RWPE2 (cell line): ENCODE measurements at places on chromosomes 5 and 9.

- no peaks in the 10 kb centered on the region for H3K4me1 ChIP-seq
- H3K27me3 ChIP-seq, result no peaks in the 10 kb centered on the region
- no peaks in the 10 kb centered on the region for H3K36me3 ChIP-seq
- H3K4me3 ChIP-seq, result no peak overlapping the region
Measured at GRCh38 chr9:2602704-2603116, 18.9 kb upstream of the VLDLR start.

- H3K27ac ChIP-seq, result no peak overlapping the region
- H3K4me1 ChIP-seq, result peaks cover 8% of the 10 kb centered on the region
- no peaks in the 10 kb centered on the region for H3K27me3 ChIP-seq
- DNase-seq, result no peak
- H3K36me3 ChIP-seq, result no peaks in the 10 kb centered on the region
Measured at GRCh38 chr5:107893642-107894041, 222.9 kb upstream of the EFNA5 start.

GRCh38 chr5:43376496-43377140 lies 35.6 kb downstream of the CCL28 start:
- peaks cover 7% of the 10 kb centered on the region; the same call in 1 of the 2 replicates for H3K36me3 ChIP-seq
- H3K27me3 ChIP-seq, result no peaks in the 10 kb centered on the region
- no peak overlapping the region for H3K4me3 ChIP-seq
- no peak for DNase-seq
- no peaks in the 10 kb centered on the region for H3K4me1 ChIP-seq
- H3K27ac ChIP-seq, result no peak overlapping the region

GRCh38 chr5:171207256-171207847 lies 101.7 kb upstream of the TLX3 start:
- no peaks in the 10 kb centered on the region for H3K27me3 ChIP-seq
- no peaks in the 10 kb centered on the region for H3K36me3 ChIP-seq
- H3K4me3 ChIP-seq, result no peak overlapping the region
- no peak for DNase-seq
- H3K27ac ChIP-seq, result no peak overlapping the region

DNA sequence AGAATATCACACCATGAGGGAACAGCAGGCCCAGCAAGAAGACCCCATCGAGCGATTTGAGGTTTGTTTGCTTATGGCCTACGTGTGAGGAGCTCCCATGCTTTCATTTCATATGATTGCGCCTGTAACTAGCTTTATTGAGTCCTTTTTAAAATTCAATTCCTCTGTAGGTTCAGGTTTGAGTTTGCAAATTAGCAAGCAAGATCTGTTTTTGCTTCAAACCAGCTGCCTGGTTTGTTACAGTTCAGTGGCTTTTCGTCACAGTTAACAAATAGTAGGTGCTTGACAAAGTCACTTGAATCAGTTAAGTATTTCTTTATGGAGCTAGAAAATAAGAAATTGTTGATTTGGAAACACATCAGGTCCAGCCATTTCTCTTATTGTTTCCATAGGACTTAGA lies 56.3 kb downstream of the GPR21 start:
- H3K36me3 ChIP-seq, result peaks cover 69% of the 10 kb centered on the region
- H3K4me3 ChIP-seq, result no peak overlapping the region
- no peak overlapping the region for H3K27ac ChIP-seq

DNA sequence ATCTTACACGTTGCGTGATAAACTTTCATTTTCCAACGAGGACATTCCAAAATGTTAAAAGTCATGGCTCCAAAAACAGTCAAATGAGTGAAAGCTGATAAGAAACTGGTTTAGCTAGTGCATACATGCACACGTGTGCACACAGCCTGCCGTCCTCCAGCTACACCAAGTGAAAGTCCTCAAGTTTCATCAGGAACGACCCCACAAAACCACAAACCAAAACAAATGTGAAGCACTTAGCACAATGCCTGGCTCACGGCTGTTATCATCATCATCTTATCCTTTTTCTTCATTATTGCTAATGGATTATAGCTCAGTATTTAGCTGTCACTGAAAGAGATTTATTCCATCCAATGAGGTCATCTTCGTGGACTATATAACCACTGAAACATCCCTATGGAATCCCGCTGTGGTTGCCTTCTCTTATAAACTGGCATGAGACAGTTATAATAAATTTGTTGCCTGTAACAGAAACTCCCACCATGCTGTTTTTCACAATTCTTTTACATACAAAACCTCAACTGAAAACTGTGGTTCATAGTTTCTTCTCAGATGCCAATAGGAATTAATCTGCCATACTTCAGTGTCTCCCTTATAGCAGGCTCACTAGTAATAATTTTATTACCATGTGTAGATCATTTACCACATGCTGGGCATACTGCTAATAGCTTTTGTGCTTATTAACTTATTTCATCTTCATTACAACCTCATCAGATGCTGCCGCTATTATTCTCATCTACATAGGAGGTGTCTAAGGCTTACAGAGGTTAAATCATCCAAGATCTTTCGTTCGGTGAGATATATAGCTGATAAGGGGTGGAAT lies 56.1 kb downstream of the SAXO1 start:
- no peaks in the 10 kb centered on the region for H3K27me3 ChIP-seq
- no peak overlapping the region for H3K4me3 ChIP-seq
- DNase-seq, result no peak
- no peak overlapping the region for H3K27ac ChIP-seq
- H3K36me3 ChIP-seq, result no peaks in the 10 kb centered on the region
- no peaks in the 10 kb centered on the region for H3K4me1 ChIP-seq

GRCh38 chr5:133347039-133347438 lies 265.3 kb downstream of the FSTL4 start:
- no peak for DNase-seq
- no peaks in the 10 kb centered on the region for H3K36me3 ChIP-seq
- no peaks in the 10 kb centered on the region for H3K4me1 ChIP-seq
- H3K27ac ChIP-seq, result no peak overlapping the region

GRCh38 chr5:61638476-61638875 lies 306.4 kb downstream of the ZSWIM6 start:
- no peak overlapping the region for H3K4me3 ChIP-seq
- H3K27ac ChIP-seq, result no peak overlapping the region
- no peaks in the 10 kb centered on the region for H3K36me3 ChIP-seq
- H3K27me3 ChIP-seq, result no peaks in the 10 kb centered on the region
- no peak for DNase-seq
- peaks cover 8% of the 10 kb centered on the region for H3K4me1 ChIP-seq

DNA sequence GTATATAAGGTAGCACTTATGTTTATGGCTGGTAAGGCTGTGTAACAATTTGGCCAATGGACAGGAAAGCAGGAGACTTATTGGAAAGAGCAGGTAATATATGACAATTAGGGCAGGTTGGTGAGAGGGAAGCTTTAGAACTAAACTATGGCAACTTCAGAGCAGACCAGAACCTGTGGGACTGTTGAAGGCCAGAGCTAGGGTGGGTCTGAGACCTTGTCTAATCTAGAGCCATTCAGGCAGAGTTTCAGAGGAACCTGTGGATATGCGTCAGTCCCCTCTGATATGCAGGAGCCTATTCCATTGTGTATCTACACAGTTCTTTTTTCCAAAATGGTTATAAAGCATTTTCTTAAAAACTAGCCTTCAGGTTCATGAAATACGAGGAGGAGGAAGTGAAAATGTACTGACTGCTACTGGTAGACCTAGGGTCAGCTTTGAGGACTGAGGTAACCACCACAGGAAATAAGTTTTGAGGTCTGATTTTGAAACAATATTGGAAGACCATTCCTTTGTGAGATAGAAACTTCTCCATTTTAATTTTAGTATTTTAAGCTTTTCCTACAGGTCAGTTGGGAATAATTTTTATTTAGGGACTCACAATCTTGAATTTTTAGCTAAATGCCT lies 37.6 kb downstream of the ELL2 start:
- no peak for DNase-seq
- no peaks in the 10 kb centered on the region for H3K27me3 ChIP-seq
- peak overlapping the region; percentile 69 for H3K27ac ChIP-seq
- H3K4me3 ChIP-seq, result no peak overlapping the region
- peaks cover 84% of the 10 kb centered on the region for H3K36me3 ChIP-seq

- H3K36me3 ChIP-seq, result peaks cover 37% of the 10 kb centered on the region
- no peak overlapping the region for H3K27ac ChIP-seq
- no peaks in the 10 kb centered on the region for H3K4me1 ChIP-seq
- H3K27me3 ChIP-seq, result no peaks in the 10 kb centered on the region
- H3K4me3 ChIP-seq, result no peak overlapping the region
Measured at GRCh38 chr9:124855566-124855943, 2.3 kb downstream of the WDR38 start.

GRCh38 chr5:1768283-1769000 lies 31.2 kb downstream of the MRPL36 start:
- H3K27ac ChIP-seq, result no peak overlapping the region
- peak; percentile 70 for DNase-seq
- no peaks in the 10 kb centered on the region for H3K36me3 ChIP-seq
- H3K27me3 ChIP-seq, result peaks cover 24% of the 10 kb centered on the region

DNA sequence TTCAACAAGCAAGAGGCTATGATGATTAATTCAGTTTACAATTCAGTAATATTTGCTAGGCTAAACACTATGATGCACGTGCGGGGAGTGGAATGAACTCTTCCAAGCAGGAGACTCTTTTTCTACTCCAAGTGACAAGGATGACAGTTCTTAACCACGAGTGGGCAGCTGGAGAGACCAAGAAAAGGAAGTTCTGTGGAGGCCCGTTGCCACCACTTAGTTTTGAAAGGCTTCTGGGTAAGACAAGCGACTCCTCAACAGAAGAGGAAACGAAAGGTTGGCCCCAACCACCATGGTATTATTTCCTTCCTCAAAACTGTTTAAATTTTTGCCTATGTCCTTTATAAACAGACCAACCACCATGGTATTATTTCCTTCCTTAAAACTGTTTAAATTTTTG lies 2.8 kb downstream of the DCAF12 start:
- DNase-seq, result no peak
- peaks cover 12% of the 10 kb centered on the region for H3K4me1 ChIP-seq
- no peak overlapping the region for H3K4me3 ChIP-seq

DNA sequence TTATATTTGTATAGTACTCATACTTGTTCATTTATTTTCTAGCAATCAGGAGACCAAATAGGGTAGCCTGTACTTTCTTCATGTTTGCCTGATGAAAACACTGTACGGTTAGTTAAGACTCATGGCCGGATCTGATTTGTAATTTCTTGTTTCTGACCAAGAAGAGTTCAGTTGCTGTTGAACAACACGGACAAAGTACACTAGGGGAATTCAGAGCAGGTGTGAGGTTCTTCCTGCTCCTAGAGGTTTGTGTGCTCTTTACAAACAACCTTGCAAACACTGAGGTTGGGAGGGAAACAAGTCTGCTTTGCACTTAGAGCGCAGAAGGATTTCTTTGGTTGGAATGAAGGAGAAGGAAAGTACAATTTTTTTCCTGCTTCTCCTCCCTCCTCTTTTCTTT lies 69.7 kb downstream of the TRIO start:
- H3K27me3 ChIP-seq, result no peaks in the 10 kb centered on the region
- DNase-seq, result no peak
- H3K4me3 ChIP-seq, result no peak overlapping the region
- H3K4me1 ChIP-seq, result peaks cover 71% of the 10 kb centered on the region
- H3K36me3 ChIP-seq, result peaks cover 4% of the 10 kb centered on the region; the same call in 1 of the 2 replicates
- peak overlapping the region; percentile 99 for H3K27ac ChIP-seq

DNA sequence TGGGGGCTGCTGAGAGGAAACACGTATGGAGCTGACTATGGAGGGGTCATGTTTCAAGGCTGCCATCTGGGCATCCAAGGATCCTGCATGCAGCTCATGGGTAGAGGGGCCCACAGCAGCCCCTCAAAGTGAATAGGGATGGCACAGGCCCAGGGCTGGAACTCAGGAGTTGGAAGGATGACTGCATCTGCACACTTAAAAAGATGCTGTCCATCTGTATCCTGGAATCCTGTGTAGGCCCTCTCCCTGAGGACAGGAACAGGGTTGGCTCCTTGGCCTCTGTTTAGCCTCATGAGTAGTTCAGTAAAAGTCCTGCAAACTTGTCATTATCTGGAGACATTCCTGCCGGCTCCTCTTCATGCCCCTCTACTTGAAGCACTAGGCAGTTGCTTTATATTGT lies 4.0 kb downstream of the BNIP1 start:
- DNase-seq, result no peak
- H3K27ac ChIP-seq, result no peak overlapping the region
- H3K4me3 ChIP-seq, result no peak overlapping the region
- no peaks in the 10 kb centered on the region for H3K27me3 ChIP-seq
- H3K4me1 ChIP-seq, result peaks cover 9% of the 10 kb centered on the region

- H3K27ac ChIP-seq, result no peak overlapping the region
- peaks cover 3% of the 10 kb centered on the region for H3K4me1 ChIP-seq
- H3K4me3 ChIP-seq, result no peak overlapping the region
- H3K36me3 ChIP-seq, result no peaks in the 10 kb centered on the region
Measured at GRCh38 chr9:34454571-34455065, 3.8 kb downstream of the FAM219A start.

DNA sequence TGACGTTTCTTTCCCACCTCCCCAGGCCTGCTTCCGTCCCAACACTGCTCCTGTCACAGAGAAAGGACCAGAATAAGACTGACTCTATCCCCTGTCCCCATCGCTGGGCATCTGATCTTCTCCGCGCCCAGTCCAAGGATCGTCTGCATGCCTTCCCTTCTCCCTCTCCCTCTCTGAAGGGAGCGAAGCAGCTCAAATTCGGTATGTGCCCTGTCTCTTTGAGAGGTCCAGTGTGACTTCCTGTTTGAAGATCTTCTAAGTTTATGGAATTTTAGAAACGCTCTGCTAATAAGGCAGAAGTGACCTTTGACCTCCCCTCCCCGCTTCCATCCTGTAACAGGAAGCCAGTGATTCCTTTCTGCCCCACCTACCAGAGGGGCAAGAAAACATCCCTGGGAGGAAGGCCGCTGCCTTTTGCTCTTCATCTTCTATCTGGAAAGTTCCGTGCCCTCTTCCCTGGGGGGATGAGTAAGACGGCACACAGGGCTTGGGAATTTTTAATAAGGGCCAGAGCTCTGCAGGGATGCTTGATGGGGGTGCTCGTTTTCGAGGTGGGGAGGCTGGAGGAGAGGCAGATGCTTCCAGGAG lies 40.7 kb upstream of the RNU6ATAC start:
- H3K4me1 ChIP-seq, result no peaks in the 10 kb centered on the region
- no peak overlapping the region for H3K27ac ChIP-seq
- no peak for DNase-seq
- H3K4me3 ChIP-seq, result no peak overlapping the region
- no peaks in the 10 kb centered on the region for H3K36me3 ChIP-seq

DNA sequence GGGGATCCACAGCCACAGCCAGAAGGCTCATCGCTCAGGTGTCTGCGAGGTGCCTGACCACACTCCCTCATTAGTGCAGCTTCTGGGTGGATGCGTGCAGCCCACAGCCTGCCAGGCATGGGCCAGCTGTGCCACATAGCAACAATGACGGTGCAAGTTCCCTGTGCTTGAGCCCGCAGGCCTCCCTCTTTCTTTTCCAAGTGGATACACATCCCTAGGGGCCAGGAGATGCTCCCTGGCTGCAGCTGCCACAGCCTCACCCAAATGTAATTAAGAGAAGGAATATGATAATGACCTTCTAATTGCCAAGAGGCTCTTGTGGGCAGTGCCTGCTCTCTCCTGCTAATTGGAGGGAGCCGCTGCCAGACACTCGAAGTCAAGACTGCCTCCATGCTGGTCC lies 116.0 kb upstream of the PPP1R26 start:
- H3K4me3 ChIP-seq, result no peak overlapping the region
- DNase-seq, result no peak
- no peaks in the 10 kb centered on the region for H3K27me3 ChIP-seq
- H3K36me3 ChIP-seq, result no peaks in the 10 kb centered on the region
